ENCODE measurements at places on chromosomes 2 and 18.

- DNase-seq: no peak
Observed at GRCh38 chr2:232615339-232615738, 18.1 kb upstream of the EFHD1 start.

DNA sequence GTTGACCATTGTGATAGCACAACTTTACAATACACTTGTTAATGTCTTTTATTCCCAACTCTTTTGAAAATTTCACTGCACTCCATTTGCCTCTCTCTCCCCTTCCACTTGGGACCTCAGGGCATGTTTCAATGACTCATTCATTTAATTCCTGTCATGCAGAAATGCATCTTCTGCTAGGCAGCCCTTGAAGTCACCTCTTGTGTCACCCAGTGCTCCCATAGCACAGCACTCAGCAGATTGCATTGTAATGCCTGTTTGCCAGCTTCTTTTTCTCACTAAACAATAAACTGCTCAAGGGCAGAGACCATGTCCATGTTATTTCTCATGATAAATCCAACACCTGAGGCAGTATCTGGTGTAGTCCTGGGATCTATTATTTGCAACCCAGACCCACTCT is 85.9 kb upstream of the ACSL3 start:
- DNase-seq: no peak

- DNase-seq: no peak
Observed at GRCh38 chr2:145723872-145724271, 1204.0 kb upstream of the ZEB2 start.

- no peak for DNase-seq
Observed at GRCh38 chr18:58965291-58966004, 100.8 kb downstream of the ZNF532 start.

DNA sequence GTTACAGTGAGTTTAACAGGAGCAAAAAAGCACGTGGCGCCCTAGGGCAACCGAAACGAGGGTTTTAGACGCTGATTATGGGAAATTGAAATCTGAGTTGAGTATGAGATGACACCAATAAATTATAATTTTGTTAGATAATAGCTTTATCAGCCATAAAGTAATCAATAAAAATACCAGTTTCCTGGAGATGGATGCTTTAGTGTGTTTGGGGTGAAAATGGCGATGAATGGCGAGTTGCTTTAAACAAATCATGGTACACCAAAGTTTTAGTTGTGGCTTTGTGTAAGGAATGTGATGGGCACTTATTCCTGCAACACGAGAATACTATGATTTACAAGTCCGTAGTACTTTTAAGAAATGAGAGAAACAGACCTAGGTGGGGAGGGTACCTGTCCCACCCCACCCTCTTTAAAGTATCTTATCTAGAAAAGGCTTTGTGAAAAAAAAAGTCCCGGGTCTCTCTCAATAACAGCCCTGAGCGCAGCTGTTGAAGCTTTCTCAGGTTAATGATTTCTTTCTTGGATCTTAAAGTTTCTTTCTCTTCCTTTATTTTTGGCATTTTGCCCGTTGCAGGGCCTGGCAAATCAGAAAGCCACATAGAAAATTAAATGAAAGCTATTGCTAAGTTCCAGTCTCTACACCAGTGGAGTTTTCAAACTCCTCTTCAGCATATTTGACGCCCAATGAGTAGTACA is 1.5 kb upstream of the RRM2 start:
- DNase-seq: no peak

DNA sequence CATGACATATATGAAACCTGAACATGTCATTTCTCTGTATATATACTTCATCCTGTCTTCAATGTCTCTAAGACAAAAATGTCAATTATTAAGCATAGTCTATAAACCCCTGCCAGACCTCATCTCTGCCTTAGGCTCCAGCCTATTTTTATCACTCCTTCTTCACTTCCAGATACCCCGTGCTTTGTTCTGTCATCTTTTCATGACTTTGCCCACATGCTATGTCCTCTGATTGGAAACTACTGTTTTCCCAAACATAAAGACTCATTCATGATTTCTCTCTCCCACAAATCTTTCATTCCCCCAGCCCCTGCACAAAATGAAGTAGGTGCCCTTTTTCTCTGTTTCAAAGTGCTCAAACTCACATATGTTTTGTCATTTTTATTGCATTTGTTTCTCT is 1503.9 kb downstream of the DPP10 start:
- no peak for DNase-seq

DNA sequence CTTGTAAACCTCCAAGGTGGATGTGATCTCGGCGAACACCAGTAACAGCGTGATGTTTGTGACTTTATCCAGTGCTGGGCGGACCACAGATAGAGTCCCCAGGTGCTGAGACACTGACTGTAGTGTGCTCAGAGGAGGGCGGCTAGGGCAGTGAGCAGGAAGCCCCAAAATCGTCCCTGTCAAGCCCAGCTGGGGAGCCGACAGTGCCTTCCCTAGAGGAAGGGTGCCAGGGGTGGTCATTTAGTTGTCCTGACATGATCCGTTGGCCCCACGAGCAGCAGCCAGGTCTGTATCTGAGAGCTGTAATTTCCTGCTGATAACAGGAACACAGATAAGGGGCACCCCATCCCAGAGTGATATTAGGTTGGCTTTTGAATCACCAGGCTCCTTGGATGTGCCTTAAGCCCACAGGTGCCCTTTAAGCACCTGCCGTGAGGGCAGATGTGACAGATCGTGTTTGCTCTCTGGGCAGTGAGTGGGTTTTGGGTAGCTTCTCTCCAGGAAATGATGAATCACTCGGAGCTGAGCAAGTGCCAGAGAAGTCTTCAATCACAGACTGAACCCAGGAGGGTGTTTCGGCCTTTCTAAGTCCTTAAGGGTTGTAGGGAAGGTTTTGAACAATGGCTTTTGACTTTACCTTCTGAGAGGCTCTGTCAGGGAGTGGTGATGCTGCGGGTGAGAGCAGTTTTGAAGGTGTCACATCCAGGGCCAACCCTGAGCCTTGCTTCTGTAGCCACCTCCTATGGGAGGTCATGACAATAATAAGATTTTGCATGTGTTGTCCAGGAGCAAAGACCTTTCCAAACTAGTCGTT is 7.7 kb downstream of the LPIN1 start:
- no peak for DNase-seq

GRCh38 chr2:208265371-208265800 is 669 bp upstream of the PIKFYVE start:
- peak; percentile 50 for DNase-seq

DNA sequence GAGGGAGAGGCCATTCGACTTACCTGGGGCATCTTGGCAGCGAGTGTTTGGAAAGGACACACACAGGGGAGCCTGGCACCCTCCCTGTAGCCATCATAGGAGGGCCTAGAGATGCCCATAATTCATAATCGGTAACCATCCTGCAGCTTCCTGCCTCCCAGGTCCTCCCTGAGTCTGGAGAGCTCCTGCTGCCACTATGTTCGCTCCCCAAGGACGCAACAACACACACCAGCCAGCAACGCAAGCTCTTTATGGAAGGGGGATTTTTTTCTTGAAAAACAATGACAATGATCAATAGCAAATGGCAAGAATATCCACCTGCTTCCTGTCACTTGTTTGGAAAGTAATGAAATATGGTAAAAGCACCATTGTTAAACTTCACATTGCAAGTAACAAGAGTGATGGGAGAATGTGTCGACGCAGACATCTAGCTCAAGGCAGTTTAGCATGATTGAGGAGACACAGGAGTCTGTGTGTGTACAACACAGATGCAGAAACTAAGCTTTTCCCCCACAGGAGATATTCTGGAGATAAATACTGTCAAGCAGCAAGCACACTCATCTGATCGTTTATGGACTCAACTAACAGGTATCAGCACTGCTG is 24.9 kb upstream of the CREG2 start:
- no peak for DNase-seq

GRCh38 chr2:118622913-118623312 is 224.5 kb downstream of the EN1 start:
- no peak for DNase-seq

GRCh38 chr18:52700816-52701215 is 360.8 kb downstream of the DCC start:
- DNase-seq: no peak

DNA sequence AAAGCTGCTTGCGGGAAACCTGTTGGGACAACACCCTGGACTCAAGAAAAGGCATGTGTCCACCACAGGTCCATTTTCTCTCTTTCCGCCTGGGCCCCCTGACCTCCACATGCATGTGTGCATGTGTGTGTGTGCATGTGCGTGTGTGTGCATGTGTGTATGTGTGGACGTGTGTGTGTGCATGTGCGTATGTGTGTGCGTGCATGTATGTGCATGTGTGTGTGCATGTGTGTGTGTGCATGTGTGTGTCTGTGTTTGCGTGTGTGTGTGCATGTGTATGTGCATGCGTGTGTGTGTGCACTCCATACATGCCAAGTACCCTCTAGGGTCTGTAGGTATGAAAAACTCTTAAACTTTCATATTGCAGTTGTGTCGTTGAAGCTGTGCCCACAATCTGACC is 16.3 kb downstream of the CAPN14 start:
- DNase-seq: no peak

DNA sequence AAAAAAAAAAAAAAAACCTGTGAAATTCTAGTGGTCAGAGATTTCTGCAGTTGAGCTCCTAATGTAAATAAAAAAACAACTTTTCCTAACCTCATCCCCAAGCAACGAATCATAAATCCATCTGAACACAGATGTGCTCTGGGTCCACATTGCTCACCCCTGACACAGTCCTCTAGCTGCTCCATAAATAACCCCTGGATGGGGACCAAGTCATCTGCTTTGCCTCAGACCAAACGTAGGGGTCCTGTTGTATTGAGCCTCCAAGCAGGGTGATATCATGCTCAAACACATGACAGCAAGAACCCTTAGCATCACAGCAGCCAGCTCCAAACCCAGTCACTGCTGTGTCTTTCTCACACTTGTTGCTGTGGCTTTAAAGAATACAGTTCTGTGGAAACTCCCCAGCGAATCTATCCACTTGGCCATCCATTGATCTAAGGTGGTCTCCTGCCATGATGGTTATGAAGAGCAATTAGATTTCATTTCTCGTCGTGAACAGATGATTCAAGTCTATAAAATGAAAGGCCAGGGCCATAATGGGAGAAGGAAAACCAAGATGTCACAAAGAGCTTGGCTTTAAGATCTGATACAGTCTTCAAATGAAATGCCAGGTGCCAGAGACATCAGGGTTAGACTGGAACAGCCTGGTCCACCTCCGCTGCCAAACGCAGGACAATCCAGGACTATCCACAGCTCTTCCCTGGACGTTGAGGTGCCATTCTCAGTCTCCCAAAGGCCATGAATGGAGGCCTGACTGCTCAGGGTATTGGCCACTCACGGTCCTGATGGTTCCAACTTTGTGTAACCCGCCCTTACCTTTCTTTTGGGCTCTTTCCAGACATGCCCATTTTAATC is 39.0 kb downstream of the TBC1D8 start:
- no peak for DNase-seq

- peak; percentile 1 for DNase-seq
Observed at GRCh38 chr2:135473567-135473966, 57.5 kb downstream of the ZRANB3 start.

- no peak for DNase-seq
Observed at GRCh38 chr18:3248062-3248657, 559 bp downstream of the MYL12A start.

GRCh38 chr2:144890828-144891227 is 370.9 kb upstream of the ZEB2 start:
- no peak for DNase-seq

DNA sequence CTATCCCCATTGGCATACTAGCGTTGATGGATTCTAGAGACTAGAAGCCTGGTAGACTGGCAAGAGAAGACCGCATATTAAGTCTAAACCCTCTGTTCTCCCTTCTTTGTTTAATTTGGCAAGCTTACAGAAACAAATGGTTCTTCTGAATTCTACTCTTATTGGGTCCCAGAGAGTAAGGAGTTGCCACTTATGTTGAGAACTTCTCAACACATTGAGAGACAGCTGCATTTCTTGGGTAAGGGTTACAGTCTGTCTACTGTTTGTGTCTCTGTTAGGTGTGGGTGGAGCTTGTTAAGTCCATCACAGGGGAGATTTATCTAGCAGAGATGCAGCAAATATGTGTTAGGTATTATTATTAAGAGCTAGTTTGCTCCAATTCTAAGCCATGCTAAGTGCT is 435.8 kb upstream of the MEIS1 start:
- no peak for DNase-seq

DNA sequence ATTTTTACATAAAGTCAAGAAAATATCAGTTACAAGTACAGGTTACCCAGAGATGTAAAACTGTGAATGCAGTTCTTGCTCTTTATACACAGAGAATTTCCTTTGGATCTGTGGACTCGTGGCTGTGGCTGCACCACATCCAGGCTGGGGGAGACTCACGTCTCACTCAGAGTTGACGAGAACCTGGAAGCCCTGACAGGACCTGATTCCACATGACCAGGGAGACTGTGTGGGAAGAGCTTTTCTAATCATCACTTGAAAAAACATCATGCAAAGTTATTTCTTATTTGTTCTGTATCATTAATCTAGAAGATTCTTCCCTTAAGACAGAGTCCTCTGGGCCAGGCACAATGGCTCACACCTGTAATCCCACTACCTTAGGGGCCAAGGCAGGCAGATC is 1159.0 kb downstream of the RPIA start:
- DNase-seq: no peak

- DNase-seq: no peak
Observed at GRCh38 chr2:179277429-179278196, 13.0 kb upstream of the SESTD1 start.

- DNase-seq: no peak
Observed at GRCh38 chr2:170823898-170824215, 7.2 kb downstream of the GAD1 start.

GRCh38 chr2:147224070-147224469 is 620.8 kb upstream of the ACVR2A start:
- DNase-seq: no peak

GRCh38 chr2:65081232-65081685 is 25.0 kb downstream of the CEP68 start:
- DNase-seq: no peak

DNA sequence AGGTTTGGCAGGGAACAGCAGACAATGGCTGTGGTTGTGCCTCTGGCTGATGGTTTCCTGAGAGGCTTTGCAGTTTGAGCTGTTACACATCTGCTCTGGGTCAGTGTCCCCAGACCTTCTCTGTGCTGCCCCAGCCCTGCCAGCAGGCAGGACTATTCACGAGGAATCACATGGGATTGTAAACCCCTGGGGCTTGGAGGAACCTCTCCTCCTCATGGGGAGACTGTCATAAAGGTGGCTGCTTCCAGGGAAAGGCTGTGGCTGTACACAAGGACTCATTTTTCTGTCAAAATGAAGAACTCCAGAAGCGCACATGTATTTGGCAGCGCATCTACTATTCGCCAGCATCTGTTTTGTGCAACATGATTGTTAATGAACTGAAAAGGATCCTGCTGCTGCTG is 142.6 kb upstream of the CYP1B1 start:
- DNase-seq: no peak
